ENCODE measurements at places on chromosomes 2 and 18.
A peak's percentile ranks its signal among the peaks of the same experiment; 100 is the strongest.

DNA sequence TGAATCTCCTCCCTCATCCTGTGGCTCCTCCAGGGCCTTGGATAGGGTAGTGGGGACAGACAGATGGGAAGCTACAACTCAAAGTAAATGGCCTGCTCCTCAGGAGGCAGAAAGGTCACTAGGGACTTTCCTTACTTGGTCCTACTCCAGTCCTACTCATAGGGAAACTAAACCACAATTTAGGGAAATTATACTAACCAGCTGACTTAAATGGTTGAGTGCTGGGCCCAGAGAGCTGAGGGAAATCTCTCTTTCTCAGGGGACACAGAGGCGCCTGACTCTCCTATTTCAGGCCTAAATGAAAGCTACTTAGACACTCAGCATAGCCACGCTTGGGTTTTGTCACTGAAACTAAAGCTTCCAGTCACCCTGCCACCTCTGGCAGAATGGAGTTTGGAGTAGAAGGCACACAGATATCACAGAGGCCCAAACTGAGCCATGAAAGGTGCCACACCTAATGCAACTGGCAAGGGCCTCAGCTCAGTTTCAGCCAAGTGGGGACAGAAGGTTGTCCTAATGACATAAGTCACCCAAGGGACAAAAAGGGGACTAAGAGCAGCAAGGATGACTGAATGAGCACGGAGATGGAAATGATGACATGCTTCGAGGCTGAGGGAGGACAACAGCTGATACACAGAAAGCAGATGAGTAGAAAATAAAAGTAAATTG lies 24.0 kb downstream of the CERKL start:
- no peak for DNase-seq

DNA sequence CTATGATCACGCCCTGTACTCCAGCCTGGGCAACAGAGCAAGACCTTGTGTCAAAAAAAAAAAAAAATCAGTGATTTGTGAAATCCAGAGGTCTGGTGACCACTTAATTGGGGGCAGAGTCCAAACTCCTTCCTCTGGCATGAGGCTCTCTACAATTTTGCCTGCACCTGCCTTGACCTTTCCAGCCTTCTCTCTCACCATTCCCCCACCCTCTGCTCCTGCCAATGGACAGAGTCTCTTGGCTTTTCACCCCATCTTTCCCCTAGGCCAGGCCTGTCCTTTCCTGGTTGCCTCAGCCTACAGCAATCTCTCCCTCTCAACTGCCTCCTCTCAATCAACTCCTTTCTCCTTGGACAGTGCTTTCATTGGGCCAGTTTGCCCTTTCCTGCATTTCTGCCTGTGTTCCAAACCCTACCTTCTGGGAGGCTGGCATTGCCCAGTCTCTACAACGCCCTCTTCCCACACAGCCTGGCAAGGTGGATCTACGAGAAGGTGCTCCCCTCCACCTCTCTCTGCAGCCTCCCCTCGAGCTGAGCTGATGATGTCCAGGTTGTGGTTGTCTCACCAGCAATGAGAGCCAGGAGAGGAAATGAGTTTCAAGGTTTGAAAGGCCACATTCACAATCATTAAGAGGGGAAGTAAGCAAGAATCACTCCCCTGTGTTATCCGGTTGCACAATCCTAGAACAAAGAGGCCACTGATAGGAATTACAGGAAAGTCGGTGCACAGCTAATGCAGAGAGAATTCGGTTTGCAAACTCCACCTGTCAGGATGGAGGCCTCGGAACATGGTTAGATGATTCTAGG lies 39.5 kb upstream of the NPAS2 start:
- DNase-seq = no peak

GRCh38 chr2:47155091-47155876 lies at the start of gene STPG4:
Gene STPG4, minus strand, starts transcription at chr2:47155308. Its CDS starts 57 bp downstream, at chr2:47155251.
- DNase-seq = no peak

DNA sequence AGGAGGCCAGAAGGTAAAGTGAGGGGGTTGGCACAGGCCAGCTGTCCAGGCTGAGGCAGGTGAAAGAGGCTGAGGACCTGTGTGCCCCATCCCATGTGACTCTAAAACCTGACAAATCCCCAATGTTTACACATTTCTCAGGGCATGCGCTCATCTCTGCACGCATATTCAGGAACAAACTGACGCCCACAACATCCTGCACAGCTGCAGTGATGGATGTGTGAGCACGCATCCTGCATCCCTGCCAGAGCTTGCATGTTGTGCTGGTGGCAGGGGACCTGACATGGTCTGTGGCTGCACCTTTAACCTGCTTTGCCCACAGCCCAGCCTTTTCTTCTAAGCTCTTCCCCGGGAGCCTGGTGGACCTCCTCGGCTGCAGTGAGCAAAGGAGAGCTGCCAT lies 83.1 kb downstream of the FBXO15 start:
- peak; percentile 13 for DNase-seq

GRCh38 chr2:95061601-95062183 lies 36.2 kb downstream of the MAL start:
- DNase-seq = no peak

DNA sequence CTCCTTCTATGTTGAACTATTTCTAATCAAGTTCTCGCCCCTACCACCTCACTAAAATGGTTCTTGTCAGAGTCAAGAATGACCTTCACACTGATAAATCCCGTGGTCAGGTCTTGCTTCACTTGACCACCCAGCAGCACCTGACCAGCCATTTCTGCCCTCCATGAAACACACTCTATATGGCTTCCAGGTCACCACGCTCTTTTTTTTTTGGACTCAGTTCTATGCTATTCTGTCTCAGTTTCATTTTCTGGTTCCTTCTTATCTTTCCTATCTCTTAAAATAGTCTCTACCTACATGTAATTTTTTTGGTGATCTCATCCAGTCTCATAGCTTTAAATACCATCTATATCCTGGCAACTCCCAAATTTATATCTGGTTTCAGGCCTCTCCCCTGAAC lies 11.4 kb downstream of the EIF2AK3 start:
- no peak for DNase-seq

DNA sequence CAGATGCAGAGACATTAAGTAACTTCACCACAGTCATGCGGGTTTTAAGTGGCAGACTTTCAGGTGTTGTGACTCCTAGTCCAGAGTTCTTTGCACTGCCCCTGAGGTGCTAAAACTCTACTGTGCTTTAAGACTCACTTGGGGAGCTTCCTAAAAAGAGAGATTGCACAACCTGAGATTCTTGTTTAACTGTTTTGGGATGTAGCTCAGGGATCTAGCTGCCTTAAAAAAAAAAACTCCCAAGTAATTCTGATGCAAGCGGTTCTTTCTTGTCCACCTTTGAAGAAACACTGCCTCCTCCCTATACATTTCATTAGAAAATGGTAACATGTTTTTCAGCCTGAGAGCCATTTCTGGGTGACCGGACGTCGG lies 13.0 kb downstream of the IL37 start:
- DNase-seq = no peak

- DNase-seq = no peak
Observed at GRCh38 chr2:23359631-23360567, 25.1 kb upstream of the KLHL29 start.

DNA sequence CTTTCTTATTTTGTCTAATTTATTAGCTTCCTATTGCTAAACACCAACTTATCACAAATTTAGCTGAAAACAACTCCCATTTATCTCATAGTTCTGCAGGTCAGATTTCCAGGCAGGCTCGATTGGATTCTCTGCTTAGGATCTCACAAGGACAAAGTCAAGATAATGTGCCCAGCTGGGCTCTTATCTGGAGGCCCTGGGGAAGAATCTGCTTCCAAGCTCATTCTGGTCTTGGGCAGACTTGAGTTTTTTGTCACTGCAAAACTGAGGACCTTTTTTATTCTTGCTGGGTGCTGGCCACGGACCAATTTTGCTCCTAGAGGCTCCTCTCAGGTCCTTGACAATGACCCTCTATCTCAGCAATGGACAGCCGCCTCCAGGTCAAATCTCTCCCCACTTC lies 215.5 kb downstream of the TRIB2 start:
- no peak for DNase-seq

- DNase-seq = no peak
Observed at GRCh38 chr2:196130039-196130825, 41.1 kb downstream of the STK17B start.

DNA sequence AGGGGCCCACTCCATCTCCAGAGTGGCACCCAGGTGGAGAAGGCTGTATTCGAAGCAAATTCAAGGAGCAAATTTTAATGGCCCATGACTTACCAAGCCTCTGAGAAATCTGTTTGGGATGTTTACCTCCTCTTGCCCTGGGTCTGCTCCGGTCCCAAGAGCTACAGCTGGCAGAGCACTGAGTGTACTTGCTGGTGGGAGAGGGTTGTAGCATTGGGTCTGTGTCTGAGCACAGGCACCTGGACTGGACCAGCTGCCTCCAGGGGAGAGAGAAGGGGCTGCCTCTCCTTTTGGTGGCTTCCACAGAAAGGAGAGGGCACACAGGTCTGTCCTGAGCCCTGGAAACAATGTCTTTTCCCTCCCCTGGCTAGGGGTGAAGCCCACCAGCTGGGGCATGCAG lies 9.8 kb downstream of the EN1 start:
- DNase-seq = no peak

- no peak for DNase-seq
Observed at GRCh38 chr2:27871802-27872201, 18.4 kb downstream of the RBKS start.

DNA sequence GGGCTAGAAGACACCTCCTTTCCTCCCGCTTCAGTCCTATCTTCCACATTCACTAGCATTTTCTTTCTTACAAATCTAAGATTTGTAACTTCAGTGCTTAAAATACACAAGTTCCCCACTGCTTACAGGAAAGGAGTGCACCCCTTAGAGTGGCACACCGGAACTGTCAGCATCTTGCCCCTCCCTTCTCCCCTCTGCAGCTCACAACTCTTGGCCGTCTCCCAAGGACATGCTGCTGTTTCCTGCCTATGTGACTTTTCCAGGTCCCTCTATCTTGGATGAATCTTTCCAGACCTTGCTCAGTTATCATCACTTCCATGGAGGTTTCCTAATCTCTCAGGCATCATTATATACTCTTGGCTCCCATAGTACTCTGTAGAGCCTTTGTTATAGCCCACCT lies 334.8 kb downstream of the CELF4 start:
- no peak for DNase-seq

- DNase-seq = no peak
Observed at GRCh38 chr2:10289891-10290290, 12.8 kb upstream of the HPCAL1 start.

GRCh38 chr2:127932199-127932876 lies 46.6 kb upstream of the AMMECR1L start:
- no peak for DNase-seq
